Hematopoietic multipotent progenitor cell treated with erythropoietin and hydrocortisone succinate and interleukin-3 and kit ligand, for 4 days (in vitro differentiated cells): ENCODE measurements at places on chromosomes 5 and 9.

- no peak for DNase-seq
Measured at GRCh38 chr9:135605238-135605781, 34.0 kb downstream of the GLT6D1 start.

DNA sequence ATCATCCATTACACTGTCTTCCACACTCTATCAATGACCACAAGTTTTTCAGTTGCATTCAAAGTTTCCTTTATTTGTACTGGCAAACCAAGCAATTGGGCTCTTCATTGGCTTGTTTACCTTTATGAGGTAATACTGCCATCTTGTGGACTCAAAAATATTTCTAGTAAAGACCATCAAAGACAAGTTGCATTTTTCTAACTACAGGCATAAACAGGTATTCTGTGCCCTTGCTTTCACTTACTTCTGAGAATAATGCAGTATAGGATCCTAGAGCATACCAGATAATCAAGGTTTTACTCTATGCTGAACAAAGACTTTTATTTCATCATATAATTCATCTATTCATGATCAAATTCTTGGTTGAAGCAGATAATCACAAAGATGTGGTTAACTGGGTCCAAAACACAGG is 173.7 kb upstream of the POU5F2 start:
- DNase-seq, result peak; percentile 75

GRCh38 chr5:178450121-178451028 is 139.8 kb downstream of the COL23A1 start:
- peak; percentile 74 for DNase-seq

- peak; percentile 20 for DNase-seq
Measured at GRCh38 chr5:179302499-179303185, 42.6 kb downstream of the ADAMTS2 start.

DNA sequence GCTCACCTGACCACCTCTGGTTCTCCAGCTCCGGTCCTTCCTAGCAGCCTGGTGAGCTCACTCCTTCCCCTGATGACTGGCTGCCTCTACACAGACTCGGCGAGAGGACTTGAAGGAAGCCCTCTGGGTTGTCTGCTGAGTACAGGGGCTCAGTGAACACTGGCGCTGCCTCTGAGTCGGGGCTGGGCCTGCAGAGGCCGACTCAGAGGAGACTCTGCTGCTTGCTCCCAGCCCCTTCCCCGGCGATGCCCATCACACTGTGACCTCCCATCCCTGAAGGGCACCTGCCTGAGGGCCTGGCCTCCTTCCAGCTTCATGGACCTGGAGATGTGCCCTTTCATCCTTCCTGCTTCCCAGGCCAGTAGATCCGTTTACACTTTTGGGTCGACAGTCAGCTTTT is 22.0 kb downstream of the CRB2 start:
- no peak for DNase-seq

DNA sequence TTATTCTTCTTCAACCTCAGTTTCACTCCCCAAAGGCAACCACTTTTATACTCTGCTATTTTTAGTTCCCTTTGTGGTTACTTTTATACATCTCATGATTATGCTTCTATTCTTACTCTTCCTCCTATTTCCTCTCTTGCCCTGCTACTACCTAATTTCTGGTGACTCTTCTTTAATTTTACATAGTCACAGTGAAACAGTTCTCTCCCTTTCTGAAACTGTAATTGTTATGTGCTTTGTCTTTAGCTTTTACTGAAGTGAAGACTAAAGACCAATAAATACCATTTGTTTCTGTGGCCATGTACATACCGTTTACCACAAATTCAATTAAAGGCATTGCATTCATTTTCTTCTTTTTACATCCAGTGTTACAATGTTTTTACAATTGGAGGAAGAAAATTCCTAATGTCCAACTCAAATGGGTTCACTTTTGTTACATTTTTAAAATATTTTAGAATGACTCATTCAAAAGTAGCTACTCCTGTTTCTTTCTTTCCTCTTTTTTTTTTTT is 410.6 kb downstream of the PSAT1 start:
- DNase-seq, result peak; percentile 37
